ENCODE measurements at places on chromosomes 3 and 15.

- H3K36me3 ChIP-seq, result no peaks in the 10 kb centered on the region
- H3K4me3 ChIP-seq, result no peak overlapping the region
- H3K27me3 ChIP-seq, result no peaks in the 10 kb centered on the region
- H3K27ac ChIP-seq, result no peak overlapping the region
- no peaks in the 10 kb centered on the region for H3K4me1 ChIP-seq
Measured at GRCh38 chr15:29682781-29683180, 139.5 kb downstream of the TJP1 start.

GRCh38 chr15:59699810-59700431, 10.8 kb upstream of the BNIP2 start:
- no peaks in the 10 kb centered on the region for H3K4me1 ChIP-seq
- H3K27me3 ChIP-seq, result no peaks in the 10 kb centered on the region
- no peak for DNase-seq
- H3K4me3 ChIP-seq, result no peak overlapping the region
- H3K36me3 ChIP-seq, result no peaks in the 10 kb centered on the region
- H3K27ac ChIP-seq, result no peak overlapping the region

- H3K36me3 ChIP-seq, result peaks cover 13% of the 10 kb centered on the region
- no peaks in the 10 kb centered on the region for H3K27me3 ChIP-seq
- H3K27ac ChIP-seq, result no peak overlapping the region
- H3K4me3 ChIP-seq, result no peak overlapping the region
- peaks cover 22% of the 10 kb centered on the region for H3K4me1 ChIP-seq
Measured at GRCh38 chr15:57542505-57542817, 49.2 kb upstream of the MYZAP start.

GRCh38 chr15:59274126-59274970, 67.7 kb downstream of the LDHAL6B start:
- H3K4me3 ChIP-seq, result no peak overlapping the region
- H3K27ac ChIP-seq, result no peak overlapping the region
- no peaks in the 10 kb centered on the region for H3K27me3 ChIP-seq
- DNase-seq, result no peak
- no peaks in the 10 kb centered on the region for H3K36me3 ChIP-seq

DNA sequence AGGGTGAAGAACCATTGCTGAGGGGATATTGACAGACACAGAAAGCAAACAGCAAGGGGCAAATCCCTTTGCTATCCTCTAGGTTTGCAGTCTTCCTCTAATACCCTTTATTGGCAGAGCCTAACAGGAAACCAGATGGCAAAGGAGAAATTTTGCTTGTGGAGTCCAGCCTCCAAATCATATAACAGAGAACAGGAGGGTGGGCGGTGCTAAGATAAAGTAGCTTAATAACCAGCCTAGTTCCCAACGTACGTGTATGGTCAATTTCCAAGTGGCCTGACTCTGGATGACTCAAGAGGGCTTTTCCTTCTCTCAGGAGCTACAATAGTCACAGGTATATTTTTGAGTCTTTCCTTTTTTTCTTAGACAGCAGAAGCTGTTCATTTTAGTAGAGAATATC, 404.5 kb downstream of the PDCD6IP start:
- no peak overlapping the region for H3K4me3 ChIP-seq
- H3K36me3 ChIP-seq, result no peaks in the 10 kb centered on the region
- no peaks in the 10 kb centered on the region for H3K27me3 ChIP-seq
- DNase-seq, result no peak
- no peaks in the 10 kb centered on the region for H3K4me1 ChIP-seq

- H3K4me3 ChIP-seq, result no peak overlapping the region
- no peaks in the 10 kb centered on the region for H3K36me3 ChIP-seq
- DNase-seq, result no peak
Measured at GRCh38 chr3:112409041-112409440, 76.1 kb downstream of the CD200 start.

- H3K4me3 ChIP-seq, result no peak overlapping the region
- H3K27ac ChIP-seq, result no peak overlapping the region
- H3K36me3 ChIP-seq, result no peaks in the 10 kb centered on the region
- no peaks in the 10 kb centered on the region for H3K4me1 ChIP-seq
- H3K27me3 ChIP-seq, result no peaks in the 10 kb centered on the region
- DNase-seq, result no peak
Measured at GRCh38 chr15:62344806-62345539, 179.9 kb upstream of the C2CD4B start.

DNA sequence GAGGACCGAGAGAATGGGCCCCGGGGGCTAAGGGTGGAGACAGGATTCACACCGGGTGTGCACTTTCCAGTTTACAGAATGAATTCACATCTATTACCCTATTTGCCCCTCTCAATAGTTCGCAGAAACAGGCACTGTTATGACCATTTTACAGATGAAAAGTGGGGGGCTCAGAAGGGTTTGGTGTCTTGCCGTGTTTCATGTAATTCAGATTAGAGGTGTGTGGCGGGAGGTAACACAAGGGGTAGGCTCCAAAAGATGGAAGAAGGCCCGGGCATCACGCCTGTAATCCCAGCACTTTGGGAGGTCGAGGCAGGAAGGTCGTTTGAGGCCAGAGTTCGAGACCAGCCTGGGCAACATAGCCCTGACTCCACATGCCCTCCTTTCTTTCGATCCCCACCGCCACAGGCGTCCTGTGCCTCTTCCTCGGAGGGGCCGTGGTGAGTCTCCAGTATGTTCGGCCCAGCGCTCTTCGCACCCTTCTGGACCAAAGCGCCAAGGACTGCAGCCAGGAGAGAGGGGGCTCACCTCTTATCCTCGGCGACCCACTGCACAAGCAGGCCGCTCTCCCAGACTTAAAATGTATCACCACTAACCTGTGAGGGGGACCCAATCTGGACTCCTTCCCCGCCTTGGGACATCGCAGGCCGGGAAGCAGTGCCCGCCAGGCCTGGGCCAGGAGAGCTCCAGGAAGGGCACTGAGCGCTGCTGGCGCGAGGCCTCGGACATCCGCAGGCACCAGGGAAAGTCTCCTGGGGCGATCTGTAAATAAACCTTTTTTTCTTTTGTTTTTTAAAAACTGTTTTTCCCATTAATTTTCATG, 3.4 kb downstream of the DUOXA2 start:
- H3K4me1 ChIP-seq, result peaks cover 36% of the 10 kb centered on the region
- H3K36me3 ChIP-seq, result no peaks in the 10 kb centered on the region
- peak overlapping the region; percentile 18 for H3K4me3 ChIP-seq
- DNase-seq, result no peak
- H3K27me3 ChIP-seq, result peaks cover 10% of the 10 kb centered on the region

GRCh38 chr3:120338517-120338916, 10.6 kb downstream of the LRRC58 start:
- no peaks in the 10 kb centered on the region for H3K27me3 ChIP-seq
- H3K4me3 ChIP-seq, result no peak overlapping the region
- H3K36me3 ChIP-seq, result no peaks in the 10 kb centered on the region
- no peak overlapping the region for H3K27ac ChIP-seq

- H3K27ac ChIP-seq, result no peak overlapping the region
- peaks cover 8% of the 10 kb centered on the region for H3K4me1 ChIP-seq
- H3K4me3 ChIP-seq, result no peak overlapping the region
- no peak for DNase-seq
- no peaks in the 10 kb centered on the region for H3K36me3 ChIP-seq
Measured at GRCh38 chr3:24017305-24017704, 72.2 kb downstream of the NR1D2 start.

DNA sequence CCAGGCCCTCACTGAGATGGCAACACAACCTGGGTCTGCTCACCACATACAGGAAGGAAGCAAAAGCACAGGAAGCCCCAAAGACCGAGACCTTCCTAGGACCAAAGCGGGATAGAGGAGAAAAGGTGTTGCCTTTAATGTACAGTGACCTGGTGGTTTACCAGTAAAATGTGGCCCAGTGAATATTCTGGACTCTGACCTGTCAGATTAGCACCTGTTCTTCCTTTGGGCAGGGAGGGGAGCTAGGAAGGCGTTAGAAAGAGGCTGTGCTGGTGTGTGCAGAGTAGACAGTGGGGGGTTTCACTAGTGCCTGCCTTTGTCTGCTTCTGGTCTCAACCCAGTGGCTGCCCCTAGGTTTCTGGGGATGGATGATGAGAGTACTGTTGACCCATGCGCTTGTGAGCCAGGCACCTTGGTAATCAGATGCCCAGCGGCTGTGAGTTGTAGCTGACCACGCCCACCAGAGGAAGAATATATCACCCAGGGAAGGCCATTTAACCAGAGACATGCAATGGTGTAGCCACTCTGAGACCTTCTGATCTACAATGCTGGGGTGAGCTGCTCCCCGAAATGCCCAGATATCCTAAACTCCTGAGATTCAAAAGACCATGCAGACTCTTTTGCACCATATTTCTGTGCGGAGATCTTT, 90.1 kb upstream of the NEO1 start:
- no peak for DNase-seq
- H3K4me1 ChIP-seq, result no peaks in the 10 kb centered on the region
- no peaks in the 10 kb centered on the region for H3K27me3 ChIP-seq
- H3K4me3 ChIP-seq, result no peak overlapping the region

DNA sequence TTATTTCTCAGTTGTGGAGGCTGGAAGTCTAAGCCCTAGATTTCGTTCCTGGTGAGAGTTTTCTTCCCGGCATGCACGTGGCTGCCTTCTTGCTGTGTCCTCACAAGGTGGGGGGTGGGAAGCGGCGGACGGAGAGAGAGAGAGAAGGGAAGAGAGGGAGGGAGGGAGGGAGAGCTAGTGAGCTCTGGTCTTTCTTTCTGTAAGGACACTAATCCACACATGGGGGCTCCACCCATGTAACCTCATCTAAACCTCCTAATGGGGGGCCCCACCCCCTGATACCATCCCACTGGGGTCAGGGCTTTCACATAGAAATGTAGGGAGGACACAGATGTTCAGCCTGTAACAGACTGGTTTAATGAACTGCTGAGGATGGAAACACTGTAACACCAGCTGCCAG, 7.3 kb downstream of the FBLN2 start:
- peak overlapping the region; percentile 56 for H3K27ac ChIP-seq
- no peaks in the 10 kb centered on the region for H3K27me3 ChIP-seq
- H3K36me3 ChIP-seq, result no peaks in the 10 kb centered on the region
- no peak overlapping the region for H3K4me3 ChIP-seq
- H3K4me1 ChIP-seq, result peaks cover 73% of the 10 kb centered on the region
- no peak for DNase-seq

DNA sequence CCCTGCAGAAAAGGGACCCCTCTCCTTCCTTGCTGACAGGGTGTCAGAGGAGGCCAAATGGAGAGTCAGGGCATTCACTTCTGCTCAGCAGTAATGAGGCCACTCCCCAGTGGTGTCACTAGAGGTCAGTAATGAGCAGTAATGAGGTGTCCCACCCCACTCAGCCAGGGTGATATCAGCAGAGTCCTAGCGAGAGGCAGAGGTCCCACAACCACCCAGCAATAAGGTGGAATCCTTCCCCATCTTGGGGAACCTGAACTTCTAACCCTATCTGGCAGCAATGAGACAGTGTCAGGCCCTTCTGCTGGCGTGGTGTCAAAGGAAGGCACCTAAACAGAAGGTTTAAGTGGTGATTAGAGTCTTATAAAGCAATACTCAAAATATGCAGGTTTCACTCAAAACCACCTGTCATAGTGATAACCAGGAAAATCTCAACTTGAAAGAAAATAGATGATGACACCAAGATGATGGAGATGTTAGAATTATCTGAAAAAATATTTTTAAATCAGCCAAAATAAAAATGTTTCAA, 12.9 kb downstream of the OCA2 start:
- no peak overlapping the region for H3K4me3 ChIP-seq
- DNase-seq, result no peak
- no peak overlapping the region for H3K27ac ChIP-seq
- H3K36me3 ChIP-seq, result no peaks in the 10 kb centered on the region

DNA sequence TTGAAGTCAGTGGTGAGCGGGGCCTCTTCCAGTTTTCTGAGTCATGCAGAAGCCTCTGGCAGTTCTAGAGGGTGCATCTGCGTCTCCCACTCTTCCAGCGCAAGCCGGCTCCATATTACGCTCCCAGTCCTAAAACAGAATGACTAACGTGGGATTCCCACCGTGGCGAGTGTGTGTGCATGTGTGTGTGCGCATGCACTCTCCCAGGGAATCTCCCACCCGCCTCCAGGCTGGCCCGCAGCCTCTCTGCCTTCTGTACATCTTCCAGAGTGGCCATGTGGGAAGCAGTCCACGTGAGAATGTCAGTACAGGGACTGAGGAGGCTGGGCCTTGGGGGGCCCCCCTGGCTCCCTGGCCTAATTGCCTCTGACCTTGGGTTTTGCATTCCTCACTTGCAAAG, 87.7 kb downstream of the LSM3 start:
- DNase-seq, result no peak
- H3K36me3 ChIP-seq, result no peaks in the 10 kb centered on the region
- H3K4me3 ChIP-seq, result no peak overlapping the region
- H3K27me3 ChIP-seq, result no peaks in the 10 kb centered on the region

GRCh38 chr3:150330872-150331271, 77.2 kb upstream of the TSC22D2 start:
- H3K27me3 ChIP-seq, result no peaks in the 10 kb centered on the region
- H3K27ac ChIP-seq, result no peak overlapping the region
- H3K36me3 ChIP-seq, result no peaks in the 10 kb centered on the region
- no peak for DNase-seq
- no peak overlapping the region for H3K4me3 ChIP-seq
- H3K4me1 ChIP-seq, result no peaks in the 10 kb centered on the region

DNA sequence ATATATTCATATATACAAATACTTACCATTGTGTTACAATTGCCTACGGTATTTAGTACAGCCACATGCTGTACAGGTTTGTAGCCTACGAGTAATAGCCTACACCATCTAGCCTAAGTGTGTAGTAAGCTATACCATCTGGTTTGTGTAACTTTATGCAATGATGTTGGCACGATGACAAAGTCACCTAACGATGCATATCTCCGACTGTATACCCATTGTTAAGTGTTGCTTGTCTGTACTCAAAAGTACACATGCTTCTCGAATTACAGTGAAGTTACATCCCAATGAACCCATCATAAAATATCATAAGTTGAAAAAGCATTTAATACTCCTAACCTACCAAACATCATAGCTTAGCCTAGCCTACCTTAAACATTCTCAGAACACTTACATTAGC, 327.1 kb downstream of the KBTBD8 start:
- H3K4me3 ChIP-seq, result no peak overlapping the region
- H3K36me3 ChIP-seq, result no peaks in the 10 kb centered on the region
- H3K27ac ChIP-seq, result no peak overlapping the region
- DNase-seq, result no peak
- no peaks in the 10 kb centered on the region for H3K27me3 ChIP-seq

DNA sequence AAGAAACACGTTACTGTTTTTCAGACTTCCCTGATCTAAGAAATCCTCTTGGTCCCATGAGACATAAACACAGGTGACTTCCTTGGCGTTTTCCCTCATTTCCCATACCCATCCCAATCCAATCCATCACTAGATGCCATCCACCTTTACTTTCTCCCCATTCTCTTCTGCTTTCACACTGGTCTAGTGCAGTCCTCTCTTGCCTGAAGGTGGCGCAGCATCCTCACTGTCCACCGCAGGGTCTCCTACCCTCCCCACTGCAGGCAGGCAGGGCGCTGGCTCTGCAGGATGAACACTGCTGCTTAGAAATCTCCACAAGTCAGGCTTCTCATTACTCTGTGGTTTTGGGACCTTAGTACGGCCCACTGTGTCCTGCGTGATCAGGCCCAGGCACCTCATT, 58.2 kb downstream of the RAB7A start:
- no peak overlapping the region for H3K27ac ChIP-seq
- DNase-seq, result no peak
- H3K27me3 ChIP-seq, result no peaks in the 10 kb centered on the region
- H3K4me1 ChIP-seq, result peaks cover 88% of the 10 kb centered on the region
- H3K4me3 ChIP-seq, result no peak overlapping the region

Data from vagina (tissue), 2 donors.